Activated T-cell treated with anti-CD3 and anti-CD28 coated beads, Interleukin-2, amount 50 U/mL, for 48 hours (primary cell): ENCODE measurements at places on chromosomes 4 and X.

GRCh38 chr4:54120518-54120917, 20.6 kb downstream of the GSX2 start:
- no peak for DNase-seq

- no peak for DNase-seq
Measured at GRCh38 chr4:188300385-188300784, 161.1 kb downstream of the TRIML1 start.

DNA sequence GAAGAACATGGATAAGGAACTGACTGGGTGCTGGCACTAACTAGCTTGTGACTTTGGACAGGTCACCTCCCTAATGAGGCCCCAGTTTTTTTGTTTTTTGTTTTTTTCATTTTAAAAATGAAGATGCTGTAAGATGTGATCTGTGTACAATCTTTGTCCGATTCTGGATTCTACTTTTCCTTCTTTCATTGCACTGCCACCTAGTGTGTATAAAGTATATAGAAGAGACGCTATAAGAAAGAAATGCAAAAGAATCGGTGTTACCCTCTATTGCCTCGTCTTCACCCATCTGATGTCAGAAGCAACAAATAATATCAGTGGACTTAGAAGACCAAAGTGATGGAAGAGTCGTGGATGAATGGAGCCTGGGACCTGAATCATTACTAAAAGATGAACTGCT, 58.6 kb upstream of the P2RY10 start:
- DNase-seq = no peak

DNA sequence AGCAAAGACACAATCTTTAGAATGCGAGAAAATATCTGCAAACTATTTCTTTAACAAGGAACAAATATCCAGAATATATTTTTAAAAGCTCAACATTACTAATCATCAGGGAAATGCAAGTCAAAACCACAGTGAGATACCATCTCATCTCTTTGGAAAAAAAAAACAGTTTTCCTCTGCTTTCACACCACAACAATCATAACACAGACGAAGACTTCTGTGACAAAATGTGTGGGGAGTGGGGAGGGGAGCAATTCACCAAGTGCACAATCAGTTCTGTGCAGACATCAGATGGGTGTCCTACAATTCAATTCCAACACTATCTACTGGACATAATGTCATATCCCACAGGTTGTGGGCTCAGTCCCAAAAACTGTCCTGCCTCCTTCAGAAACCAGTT, 293.2 kb upstream of the SLC7A11 start:
- no peak for DNase-seq

DNA sequence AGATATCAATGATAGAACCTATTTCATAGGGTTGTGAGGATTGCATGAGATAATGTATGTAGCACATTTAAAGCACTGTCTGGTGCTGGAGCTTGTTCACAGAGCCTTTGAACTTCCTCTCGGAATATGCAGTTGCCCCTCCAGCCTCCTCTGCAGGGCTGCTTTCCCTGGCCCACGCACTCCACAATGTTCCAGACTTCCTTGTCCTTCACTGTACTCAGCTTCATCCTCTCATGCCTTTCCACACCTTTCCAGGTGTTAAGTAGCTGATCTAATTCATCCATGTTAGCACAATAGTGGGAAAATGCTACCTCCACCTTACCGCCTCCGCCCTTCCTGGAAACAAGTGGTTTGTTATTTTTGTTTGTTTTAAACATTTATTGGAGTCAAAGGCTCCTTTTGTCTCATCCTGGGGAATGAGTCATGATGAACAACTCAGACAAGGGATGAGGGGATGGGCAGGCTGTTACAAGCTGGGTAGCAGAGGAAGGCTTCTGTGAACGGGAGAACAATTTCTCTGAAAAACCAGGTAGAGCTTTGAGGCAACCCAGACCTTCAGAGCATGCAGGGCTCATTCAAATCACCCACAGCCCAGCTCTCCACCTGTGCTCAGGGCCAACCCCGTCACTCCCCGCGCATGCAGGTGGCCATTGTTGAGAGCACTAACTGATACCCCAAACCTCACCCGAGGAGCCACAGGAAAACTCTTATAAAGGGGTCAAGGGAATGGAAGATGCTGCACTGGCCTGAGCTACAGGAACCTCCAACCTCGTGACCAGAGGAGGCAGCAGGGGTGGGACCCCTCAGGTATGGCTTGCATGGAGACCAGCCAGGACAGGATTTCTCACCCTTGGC, 84.9 kb upstream of the TBL1X start:
- DNase-seq = no peak

- no peak for DNase-seq
Measured at GRCh38 chr4:26609868-26610267, 26.0 kb downstream of the TBC1D19 start.

- DNase-seq = no peak
Measured at GRCh38 chr4:109752525-109752924, 22.7 kb upstream of the PLA2G12A start.

GRCh38 chrX:11380187-11380844, 87.1 kb downstream of the AMELX start:
- no peak for DNase-seq

- no peak for DNase-seq
Measured at GRCh38 chr4:23033796-23034195, 341.1 kb downstream of the GBA3 start.

GRCh38 chr4:3689576-3690550, 76.3 kb upstream of the ADRA2C start:
- DNase-seq = no peak

GRCh38 chrX:124113621-124114600, 152.4 kb downstream of the STAG2 start:
- DNase-seq = no peak

DNA sequence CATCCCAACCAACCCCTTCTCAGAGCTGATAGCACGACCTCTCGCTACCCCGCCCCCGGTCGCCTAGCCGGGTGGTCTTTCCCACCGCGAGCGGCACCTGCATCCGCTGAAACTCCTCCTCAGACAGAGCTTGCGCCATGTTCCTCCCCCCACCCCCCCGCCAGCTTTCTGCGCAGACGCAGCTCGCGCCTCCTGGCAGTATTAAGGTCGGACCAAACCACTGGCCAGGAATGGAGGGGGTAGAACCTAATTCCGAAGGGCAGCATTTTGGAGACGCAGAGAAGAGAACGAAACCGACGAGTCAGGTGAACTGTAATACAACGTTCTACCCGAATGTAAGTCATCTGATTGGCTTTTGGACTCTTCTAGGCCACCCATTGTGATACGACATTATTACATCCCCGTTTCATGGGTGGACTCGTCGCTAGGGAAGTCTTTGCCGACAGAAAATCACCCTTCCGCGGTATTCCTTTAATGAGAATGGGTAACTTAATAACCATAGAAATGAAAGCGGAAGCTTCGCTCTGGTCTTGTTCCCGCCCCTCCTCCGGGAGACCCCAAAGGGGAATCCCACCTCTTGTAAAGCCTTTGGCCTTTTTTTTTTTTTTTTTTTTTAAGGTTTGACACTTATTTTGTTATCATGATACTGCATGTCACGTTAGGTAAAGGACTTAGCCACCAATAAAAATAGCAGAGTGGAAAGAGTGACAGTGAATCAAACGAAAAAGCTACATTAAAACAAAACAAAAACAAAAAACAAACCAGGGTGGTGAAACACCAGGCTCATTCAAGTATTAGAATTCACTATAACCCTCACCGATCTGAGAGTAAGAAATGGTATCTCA, at the start of gene GRIPAP1:
TSS of gene GRIPAP1 (minus strand) at position 174 of the 845 bp plus-strand sequence. CDS start at position 139, 35 bp downstream.
- peak; percentile 79 for DNase-seq

DNA sequence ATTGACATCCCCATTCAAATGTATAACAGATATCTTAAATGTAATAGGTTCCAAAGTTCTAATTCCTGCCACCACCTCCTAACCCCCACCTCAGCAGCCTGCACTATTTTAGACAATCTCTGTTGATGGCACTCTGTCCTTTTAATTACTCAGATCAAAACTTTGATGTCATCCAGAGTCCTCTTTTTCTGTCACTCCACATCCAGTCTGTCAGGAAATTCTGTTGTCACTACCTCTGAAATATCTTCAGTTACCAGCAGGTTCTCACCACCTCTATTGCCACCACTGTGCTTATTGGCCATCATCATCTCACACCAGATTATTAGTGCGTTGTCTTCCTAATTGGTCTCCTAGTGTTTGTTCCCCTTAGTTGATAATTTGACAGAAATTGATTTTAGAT, 76.2 kb downstream of the PTPN13 start:
- no peak for DNase-seq

DNA sequence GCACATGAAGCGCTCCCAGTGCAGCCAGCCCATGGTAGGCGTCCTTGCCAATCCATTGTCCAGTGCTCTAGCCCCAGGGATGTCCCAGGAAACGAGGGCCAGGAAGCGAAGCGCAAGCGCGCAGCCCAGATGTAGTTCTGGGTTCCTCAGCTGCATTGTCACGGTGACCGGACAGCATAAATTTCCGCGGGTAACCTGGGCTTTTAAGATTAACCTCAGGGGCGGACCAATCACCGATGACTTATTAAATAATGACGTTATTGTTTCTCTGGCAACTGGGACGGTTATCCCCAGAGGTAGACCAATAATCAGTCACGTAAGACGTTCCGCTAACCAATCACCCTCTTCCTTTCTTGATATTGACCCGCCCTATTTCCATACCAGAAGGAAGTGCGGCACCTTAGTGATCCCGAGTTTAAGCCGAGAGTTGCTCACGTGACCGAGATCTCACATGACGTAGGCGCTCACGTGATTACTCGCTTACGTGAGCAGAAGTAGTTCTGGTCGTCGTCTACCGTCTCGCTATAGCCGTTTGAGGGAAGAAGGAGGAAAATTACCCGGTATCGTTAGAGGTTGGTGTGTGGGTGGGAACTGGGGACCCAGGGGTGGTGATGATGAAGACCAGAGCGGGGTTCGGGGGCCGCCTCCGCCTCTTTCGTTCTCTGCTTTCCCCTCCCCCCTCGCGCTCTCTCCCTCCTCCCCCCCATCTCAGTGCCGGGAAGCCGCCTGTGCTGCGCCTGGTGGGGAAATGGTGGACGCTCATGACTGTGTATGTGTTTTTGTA, at the start of the genes GLA and HNRNPH2:
TSS of gene GLA (minus strand) at position 178 of the 784 bp plus-strand sequence. CDS start at position 156, 22 bp downstream.
TSS of gene HNRNPH2 (plus strand) at position 475 of the 784 bp plus-strand sequence. CDS start 3,767 bp downstream, outside the sequence.
- DNase-seq = peak; percentile 89

DNA sequence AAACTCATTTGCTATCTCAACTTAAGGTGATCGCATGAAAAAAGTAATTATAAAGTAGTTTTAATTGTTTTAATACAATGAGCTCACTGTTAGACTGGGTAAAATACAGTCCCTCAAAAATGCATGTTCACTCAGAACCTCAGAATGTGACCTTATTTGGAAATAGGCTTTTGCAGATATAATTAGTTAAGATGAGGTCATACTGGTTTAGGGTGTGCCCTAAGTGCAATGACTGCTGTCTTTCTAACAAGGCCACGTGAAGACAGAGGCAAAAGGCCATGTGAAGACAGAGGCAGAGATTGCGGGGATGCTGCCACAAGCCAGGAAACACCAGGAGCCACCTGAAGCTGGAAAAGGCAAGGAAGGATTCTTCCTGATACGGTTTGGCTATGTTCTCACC, 262.1 kb downstream of the NKX6-1 start:
- DNase-seq = no peak

- DNase-seq = no peak
Measured at GRCh38 chr4:74096265-74096980, 2.6 kb downstream of the CXCL2 start.

DNA sequence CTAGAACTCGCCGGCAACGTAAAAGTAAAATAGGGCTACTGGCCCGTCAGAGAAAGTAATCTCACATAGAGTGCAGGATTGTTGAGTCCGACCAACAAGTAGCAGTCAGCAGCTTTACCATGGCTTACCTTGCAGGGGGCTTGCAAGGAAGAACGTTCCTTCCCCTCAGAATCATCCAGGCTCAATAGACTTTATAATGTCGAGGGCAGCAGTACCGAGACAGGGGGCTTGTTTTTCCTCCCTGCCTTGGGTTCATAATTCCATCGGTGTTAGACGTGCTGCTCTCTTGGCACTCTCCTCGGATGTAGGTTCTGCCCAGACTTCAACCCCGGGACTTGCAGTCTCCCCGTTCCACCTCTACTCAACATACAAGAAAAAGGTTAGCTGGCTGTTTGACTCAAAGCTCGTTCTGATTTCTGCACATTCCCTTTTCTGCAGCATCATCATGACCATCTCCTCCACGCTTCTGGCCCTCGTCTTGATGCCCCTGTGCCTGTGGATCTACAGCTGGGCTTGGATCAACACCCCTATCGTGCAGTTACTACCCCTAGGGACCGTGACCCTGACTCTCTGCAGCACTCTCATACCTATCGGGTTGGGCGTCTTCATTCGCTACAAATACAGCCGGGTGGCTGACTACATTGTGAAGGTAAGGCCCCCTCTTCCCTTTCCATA, 1.5 kb downstream of the SLC10A4 start:
- no peak for DNase-seq

- no peak for DNase-seq
Measured at GRCh38 chr4:122855353-122855890, 28.8 kb downstream of the FGF2 start.

DNA sequence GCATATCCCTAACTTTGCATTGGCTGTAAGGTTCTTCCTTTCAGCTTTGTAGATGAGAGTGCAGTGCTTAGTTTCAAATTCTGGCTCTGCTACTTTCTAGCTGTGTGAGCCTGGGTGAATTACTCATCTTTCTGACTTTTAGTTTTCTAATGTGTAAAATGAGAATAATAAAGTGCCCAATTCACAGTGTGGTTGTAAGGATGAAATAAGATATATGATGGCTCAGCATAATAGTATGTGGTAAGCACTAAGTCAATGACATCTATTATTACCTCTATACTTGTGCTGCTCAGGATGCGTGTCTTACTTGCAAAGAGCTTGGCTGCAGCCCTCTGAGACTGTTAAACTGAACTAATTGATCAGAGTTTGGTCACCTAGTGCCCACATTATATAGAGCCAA, 30.6 kb upstream of the ETNPPL start:
- no peak for DNase-seq

- DNase-seq = no peak
Measured at GRCh38 chr4:83335701-83336100, 1.1 kb upstream of the HPSE start.

DNA sequence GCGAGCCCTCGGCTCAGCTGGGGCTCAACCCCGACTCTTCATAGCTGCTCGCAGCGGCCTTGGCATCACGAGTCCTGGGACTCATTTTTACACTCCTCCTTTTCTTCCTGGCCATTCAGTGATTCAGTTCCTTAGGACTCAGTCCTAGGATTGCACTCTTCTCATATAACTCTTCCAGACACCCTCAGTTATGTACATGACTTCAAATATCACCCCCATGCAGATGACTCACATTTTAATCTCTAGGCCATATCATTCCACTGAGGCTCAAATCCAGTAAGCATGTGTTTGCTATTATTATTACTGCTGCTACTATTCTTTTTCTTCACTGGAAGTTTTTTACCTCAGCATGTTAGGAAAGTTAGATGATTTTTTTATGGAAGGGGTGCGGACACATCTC, 14.4 kb downstream of the ITGB1BP2 start:
- DNase-seq = no peak

GRCh38 chr4:187480146-187481145, 515.1 kb upstream of the ZFP42 start:
- no peak for DNase-seq

DNA sequence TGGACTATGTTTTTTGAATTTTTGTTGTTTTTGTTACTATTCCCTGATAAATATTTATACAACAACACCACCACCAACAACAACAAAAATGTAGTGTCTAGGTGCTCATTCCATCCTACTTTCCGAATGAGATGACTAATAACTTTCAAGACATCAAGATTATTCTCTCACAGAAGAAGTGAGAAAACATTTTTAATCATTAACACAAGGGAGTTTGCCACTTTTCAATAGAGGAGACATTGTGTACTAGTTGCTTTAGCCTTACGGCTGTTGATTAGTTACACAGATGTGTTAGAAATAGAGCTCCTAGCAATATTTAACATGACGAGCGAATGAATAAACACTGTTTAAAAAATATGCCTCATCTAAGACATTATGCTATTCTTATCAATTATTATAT, 898.8 kb downstream of the C4orf33 start:
- no peak for DNase-seq
